ENCODE measurements at places on chromosomes 6 and 20.

DNA sequence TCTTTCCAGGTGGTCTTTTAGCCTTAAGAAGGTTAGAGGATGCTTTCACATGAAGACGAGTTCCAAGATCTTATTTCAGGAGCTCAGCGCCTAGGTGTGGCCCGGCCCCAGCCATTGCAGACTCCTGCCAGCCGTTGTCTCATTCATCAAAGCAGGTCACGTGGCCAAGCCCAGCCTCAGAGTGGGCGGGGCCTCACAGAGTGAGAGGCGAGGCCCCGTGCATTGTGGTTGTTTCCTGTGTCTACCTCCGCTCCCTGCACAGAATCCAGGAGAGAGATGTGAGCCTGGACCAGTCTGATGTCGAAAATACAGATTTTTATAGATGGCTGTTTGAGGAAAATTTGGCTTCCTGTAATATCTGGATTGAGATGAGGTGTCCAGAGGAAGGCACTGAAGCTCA, 49.2 kb upstream of the CST5 start:
- DNase-seq = no peak

DNA sequence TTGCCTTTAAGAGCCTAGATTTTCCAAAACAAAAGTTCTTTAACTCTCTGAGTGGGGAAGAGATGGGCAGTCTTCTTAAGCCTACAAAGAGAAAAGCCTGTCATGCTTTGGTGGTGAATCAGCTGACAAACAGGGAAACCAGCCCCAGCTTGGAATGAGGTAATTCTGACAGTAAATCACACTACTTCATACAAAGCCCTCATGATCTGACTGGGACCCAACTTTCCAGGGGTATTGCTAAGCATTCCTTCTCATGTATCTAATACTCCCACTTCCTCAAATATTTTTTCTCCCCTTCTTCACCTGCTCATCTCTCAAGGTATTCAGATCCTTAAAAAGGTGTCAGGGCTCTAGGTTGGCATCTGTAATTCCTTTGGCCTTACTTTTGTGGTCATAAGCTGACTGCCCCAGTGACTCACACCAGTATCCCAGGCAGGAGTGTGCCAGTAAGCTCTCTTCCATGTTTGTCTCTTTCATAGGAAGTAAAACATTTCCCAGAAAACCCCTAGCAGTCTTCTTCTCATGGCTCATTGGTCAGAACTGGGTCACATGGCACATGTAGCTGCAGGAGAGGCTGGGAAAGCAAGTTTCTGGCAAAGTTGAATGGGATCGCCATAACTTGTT, 15.0 kb upstream of the TBC1D22B start:
- no peak for DNase-seq

DNA sequence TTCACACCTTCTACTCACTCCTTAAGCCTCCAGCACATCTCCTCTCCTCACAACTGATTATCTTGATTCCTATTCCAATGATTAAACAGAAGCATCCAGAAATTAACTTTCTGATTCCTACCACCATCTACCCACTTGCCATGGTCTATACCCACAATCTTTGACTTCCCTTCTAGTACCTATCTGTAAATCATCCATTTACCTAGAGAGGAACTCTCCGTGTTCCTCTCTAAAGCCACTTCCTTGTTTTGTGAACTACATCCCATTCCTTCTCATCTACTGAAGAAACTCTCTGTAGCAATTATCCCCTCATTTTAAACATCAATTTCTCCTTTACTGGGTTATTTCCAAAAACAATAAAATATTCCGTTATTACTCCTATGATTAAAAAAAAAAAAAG, 167.3 kb downstream of the ARHGAP18 start:
- DNase-seq = no peak

DNA sequence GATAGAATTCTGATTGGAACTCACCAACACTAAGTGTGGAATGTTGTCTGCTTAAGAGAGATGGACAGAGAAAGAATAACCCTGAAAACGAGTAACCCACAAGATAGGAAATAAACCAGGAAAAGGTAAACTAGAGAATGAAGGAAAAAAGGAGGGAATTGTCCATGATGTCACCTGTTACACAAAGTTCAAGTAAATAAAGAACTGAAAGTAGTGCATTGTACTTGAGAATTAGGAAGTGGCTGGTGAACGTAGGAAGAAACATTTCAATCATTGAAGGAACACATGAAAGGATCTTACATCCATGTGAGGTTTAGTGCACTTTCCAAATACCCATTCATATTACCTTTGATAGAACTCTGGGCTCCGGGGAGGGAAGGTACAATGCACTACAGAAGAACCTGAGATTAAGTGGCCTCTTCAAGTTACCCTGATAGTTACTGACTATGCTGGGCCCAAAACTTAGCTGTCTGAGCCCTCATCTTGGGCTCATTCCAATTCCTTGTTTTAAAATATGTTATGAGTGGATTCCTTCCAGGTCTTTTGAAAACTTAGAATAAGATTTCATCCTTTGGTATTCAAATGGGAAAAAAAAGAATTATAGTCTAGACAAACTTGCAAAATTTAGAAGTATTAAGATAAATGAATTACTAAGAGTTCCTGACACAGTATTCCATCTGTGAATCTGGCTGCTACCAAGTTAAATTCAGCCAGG, 1.1 kb upstream of the STX7 start:
- DNase-seq = no peak

GRCh38 chr6:46746696-46747095, at the start of gene ANKRD66:
Gene ANKRD66 (plus strand): TSS chr6:46746933. CDS start chr6:46751949, 5,016 bp downstream.
- no peak for DNase-seq

- DNase-seq = no peak
Measured at GRCh38 chr6:41446907-41447545, 99.2 kb upstream of the FOXP4 start.

GRCh38 chr6:82954937-82955577, 110.6 kb downstream of the UBE3D start:
- no peak for DNase-seq

- DNase-seq = no peak
Measured at GRCh38 chr20:16709017-16709416, 20.8 kb upstream of the SNRPB2 start.

DNA sequence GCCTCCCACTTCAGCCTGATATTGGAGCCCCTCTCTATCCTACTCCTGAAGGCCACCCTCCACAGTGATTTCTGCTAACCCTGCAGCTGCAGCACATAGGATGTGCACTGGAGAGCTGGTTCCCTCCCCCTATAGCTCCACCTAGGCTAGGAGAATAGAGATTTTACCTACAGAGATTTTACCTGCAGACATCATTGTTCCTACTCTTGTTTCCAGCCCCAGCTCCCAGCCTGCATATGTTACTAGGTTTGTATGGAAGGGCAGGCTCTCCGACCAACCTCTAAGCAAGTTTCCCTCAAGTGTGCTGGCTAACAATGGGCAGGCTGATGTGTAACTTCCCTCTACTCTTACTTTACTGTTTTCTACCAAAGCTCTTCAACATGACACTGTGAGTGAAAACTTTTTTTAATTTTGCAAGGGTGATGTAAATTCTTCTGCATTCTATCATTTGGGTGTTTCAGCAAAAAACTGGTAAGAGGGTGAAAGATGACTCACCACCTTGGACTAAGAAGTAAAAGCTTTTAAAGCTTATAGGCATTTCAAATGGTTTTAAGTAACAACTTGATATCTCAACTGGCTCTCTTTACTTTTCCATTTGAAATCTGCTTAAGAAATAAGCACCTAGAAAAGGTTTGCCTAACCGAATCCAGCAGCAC, 106.8 kb downstream of the CDK19 start:
- DNase-seq = no peak

- no peak for DNase-seq
Measured at GRCh38 chr6:1317302-1317815, 5.5 kb downstream of the FOXQ1 start.

DNA sequence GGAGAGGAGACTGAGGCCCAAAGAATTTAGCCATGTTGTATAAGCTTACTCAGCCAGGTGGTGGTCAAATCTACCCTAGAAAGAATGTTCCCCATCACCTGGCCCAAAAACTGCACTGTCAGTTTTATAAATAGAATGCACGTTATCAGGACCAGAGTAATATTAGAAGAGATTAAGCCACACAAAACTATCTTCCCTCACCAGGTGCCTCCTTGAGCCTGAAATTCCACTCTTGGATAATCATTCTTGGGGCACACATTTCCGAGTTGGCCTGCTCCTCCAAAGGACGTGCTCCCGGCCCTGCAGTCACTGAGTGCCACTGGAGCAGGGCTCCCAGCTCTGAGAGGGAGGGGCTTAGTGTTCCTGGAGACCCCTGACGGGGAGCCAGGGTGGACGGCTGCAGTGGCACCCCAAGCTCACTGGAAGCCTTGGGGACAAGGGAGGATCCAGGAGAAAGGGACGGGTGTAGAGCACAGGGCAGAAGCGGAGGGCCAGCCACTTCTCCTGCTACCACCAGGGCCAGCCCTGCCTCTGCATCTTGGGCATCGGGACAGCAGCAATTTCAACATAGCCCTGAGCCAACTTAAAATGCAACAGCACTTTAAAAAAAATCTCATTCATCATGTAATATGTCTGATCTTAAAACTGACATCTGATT, 160.8 kb upstream of the QKI start:
- no peak for DNase-seq

GRCh38 chr6:155349129-155349528, 34.8 kb upstream of the TFB1M start:
- DNase-seq = no peak

GRCh38 chr20:63079971-63080370, 73.2 kb upstream of the BHLHE23 start:
- no peak for DNase-seq

GRCh38 chr6:108562503-108562993, 1.8 kb downstream of the FOXO3 start:
- DNase-seq = peak; percentile 97

DNA sequence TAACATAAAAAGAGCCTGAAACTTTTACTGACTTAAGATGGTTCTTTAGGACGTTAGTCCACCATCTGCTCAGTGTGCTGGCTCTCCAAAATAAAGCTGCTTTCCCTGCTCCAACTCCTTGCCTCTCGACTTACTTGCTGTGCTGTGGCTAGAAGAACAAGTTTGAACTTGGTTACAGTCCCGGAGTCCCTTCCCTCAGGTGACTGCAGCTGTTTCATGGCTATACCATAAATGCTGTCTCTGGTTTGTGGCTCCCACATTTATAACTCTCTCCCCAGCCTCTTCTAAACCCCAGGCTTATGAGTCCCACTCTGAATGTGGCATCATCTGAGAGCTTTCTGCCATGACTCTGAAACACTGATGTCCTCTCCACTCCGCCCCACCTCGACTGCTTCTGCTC, 306.4 kb upstream of the PRND start:
- no peak for DNase-seq

DNA sequence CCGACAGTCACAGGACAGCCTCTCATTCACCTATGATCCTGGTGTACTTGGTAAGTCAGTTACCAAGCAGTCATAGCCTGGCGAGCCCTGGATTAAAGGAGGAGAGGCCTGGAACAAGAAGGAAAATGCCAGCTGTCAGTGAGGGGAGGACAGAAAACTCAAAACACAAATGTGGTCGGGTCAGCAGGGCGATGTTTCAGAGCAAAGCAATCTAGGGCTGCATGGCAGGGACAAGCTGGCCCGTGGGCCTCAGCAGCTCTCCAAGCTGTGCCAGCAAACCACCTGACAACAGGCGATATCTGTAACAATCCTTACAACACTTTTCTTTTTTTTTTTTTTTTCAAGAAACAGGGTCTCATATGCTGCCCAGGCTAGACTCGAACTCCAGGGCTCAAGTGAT, 40.3 kb downstream of the MGME1 start:
- DNase-seq = no peak

GRCh38 chr6:155424181-155424580, 31.5 kb downstream of the NOX3 start:
- no peak for DNase-seq

- DNase-seq = no peak
Measured at GRCh38 chr6:137926985-137927384, 59.9 kb downstream of the TNFAIP3 start.

- DNase-seq = no peak
Measured at GRCh38 chr6:18390476-18390875, 3.3 kb downstream of the RNF144B start.

- no peak for DNase-seq
Measured at GRCh38 chr6:112501705-112502104, 154.6 kb downstream of the RFPL4B start.

DNA sequence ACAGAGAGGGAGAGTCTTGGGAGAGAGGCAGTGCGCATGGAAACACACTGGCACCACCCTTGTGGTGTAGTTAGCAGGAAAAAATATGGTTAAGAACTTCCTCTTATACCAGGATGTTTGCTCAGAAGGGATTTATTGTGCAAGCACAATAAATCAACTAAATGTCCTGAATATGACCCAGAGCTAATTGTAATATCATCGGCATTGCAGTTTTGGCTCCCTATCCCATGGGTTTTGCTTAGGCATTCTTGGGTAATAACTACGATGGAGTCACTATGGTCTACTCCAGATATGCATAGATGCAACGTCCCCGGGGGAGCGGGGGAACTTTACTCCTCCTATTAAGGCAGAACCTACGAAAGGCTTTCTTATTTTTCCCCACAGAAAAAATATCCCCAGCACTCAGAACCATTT, 751.6 kb downstream of the EYS start:
- DNase-seq = peak; percentile 39

- DNase-seq = peak; percentile 99
Measured at GRCh38 chr6:42028234-42029061, 21.9 kb upstream of the TAF8 start.

DNA sequence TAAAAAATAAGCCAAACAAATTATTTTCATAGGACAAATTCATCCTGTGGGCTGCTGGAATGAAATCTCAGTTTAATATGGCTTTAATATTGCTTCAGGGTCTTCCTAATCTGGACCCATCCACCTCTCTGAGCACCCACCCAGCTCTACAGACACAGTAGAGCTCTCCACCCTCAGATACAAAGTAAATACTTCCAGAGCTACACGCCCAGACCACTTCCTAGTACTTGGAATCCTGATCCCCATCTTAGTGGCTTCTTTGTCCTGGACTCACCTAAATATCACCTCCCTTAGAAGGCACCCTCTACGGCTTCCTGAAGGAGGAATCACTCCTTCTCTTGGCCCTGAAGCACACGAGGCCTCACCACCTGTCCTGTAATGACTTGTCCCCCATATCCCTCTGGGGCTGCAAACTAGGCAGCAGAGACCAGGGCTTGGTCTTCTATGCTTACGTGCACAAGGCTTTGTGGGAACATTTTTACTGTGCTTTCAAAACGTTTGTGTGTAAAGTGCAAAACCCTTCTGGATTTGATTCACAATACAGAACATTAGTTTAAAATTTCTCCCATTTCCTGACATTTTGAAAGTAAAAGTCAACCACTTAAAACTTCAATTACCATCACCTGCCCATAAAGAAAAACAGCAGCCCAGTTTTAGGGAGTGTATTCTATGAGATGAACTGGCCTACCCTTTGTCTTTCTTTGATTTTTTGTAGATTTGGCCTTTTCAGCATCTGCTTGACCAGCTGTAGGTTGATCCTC, 2.4 kb downstream of the CTCFL start:
- no peak for DNase-seq

DNA sequence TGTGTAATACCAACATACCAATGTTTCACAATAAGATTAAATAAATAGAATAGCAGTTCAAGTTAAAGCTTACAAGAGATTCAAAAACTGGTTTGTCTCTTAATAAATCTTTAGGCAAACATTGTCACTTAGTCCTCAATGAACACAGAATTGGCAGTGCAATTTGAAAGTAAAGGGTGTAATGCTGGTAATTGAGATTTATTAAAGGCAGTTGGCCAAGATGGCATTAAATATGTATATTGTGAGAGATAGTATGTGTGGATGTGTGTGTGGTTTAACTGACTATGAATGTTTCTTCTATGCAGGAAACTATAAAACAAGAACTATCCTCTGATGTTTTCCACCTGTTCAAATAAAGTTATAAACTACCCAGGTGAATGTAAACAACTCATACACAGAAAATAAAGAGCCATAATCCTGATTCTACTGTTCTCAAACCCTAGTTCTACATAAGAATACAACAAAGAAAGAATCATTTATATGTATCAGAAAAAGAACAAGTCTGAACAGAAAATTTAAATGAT, 267.9 kb upstream of the PTCHD4 start:
- no peak for DNase-seq

Data from GF-D8 (cell line).